Right renal pelvis (tissue), 4 donors: ENCODE measurements at places on chromosomes 5 and 9.
A peak's percentile ranks its signal among the peaks of the same experiment; 100 is the strongest.

DNA sequence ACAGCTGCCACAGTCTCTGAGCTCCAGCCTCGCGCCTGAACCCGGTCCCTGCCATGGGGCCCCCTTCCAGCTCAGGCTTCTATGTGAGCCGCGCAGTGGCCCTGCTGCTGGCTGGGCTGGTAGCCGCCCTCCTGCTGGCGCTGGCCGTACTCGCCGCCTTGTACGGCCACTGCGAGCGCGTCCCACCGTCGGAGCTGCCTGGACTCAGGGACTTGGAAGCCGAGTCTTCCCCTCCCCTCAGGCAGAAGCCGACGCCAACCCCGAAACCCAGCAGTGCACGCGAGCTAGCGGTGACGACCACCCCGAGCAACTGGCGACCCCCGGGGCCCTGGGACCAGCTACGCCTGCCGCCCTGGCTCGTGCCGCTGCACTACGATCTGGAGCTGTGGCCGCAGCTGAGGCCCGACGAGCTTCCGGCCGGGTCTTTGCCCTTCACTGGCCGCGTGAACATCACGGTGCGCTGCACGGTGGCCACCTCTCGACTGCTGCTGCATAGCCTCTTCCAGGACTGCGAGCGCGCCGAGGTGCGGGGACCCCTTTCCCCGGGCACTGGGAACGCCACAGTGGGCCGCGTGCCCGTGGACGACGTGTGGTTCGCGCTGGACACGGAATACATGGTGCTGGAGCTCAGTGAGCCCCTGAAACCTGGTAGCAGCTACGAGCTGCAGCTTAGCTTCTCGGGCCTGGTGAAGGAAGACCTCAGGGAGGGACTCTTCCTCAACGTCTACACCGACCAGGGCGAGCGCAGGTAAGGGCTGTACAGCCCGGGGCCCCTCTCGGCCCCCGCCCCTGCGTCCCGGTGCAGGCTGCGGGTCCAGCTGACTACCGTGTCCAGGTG lies 509 bp downstream of the LVRN start:
- DNase-seq = no peak

- DNase-seq = peak; percentile 27
These were observed 188.0 kb downstream of the XRCC4 start for GRCh38 chr5:83265318-83265717.

DNA sequence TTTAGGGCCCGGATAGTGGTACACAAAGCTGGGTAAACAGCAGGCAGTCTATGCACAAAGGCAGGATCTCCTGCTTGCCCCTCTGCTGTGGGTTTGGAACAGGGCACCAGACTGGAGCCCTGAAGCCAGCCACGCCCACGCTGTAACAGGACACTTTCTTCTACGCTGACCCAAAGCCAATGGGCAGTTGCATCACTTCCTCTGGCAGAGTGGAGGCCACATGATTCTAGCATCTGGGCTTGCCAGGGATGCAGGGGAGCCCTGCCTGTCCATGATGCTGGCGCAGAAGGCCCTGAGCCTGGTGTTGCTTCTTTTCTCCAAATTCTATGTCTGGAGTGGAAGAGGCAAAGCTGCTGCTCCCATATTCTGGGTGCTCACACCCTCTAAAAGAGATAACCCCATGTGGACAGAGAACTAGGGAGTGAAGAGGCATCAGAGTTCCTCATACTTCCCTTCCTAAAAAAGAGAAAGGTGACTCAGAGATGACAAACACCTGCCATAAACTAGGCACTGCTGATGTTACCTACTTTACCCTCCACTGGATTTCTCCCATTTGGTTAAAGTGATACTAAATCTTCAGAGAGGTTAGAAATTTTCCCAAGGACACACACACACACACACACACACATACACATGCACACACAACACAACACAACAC lies 260.3 kb upstream of the KLF4 start:
- DNase-seq = no peak

GRCh38 chr5:30194595-30194994 lies 998.9 kb upstream of the CDH6 start:
- no peak for DNase-seq

- DNase-seq = no peak
These were observed 372.1 kb downstream of the ARRDC3 start for GRCh38 chr5:91011029-91011428.

GRCh38 chr9:34773306-34773910 lies 63.5 kb upstream of the CCL21 start:
- DNase-seq = no peak

- DNase-seq = no peak
These were observed 94.8 kb upstream of the SEMA6A start for GRCh38 chr5:116669261-116670031.

DNA sequence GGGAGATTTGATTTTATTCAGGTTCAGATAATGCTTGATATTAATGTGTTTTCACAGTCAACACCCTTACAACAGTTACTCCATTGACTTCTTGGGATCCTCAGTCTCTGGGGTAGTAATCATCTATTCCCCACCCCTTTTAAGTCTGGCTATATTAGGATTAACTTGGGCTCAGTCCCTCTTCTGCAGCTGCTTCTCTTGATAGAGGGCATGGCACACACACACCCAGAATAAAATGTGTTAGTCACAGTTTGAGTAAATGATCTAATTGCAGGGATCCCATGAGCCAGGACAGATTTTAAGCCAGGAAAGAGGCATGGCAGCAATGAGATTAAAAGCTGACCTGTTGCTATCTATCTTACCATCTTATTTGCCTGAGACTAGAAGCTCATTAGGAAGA lies 53.7 kb upstream of the VLDLR start:
- DNase-seq = no peak

DNA sequence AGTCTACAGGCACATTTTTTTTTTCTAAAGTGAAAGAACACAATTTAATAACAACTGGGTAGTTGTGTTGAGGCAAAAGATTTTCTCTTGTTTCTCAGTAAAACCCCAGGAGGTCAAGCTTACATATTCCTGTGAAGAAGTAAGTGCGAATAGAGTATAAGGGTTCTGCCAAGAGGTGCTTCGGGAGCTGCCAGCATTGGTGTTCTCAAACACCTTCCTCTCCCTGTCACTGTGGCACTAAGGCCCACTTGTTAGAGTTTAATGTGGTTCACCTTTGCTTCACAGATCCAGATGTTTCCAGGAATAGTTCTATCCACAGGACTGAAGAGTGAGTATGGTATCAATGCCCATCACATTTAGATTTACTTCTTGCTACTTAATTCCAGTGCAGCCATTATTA lies 91.7 kb upstream of the C6 start:
- DNase-seq = no peak

- no peak for DNase-seq
These were observed 31.0 kb downstream of the PCDHGC5 start for GRCh38 chr5:141519605-141520565.

DNA sequence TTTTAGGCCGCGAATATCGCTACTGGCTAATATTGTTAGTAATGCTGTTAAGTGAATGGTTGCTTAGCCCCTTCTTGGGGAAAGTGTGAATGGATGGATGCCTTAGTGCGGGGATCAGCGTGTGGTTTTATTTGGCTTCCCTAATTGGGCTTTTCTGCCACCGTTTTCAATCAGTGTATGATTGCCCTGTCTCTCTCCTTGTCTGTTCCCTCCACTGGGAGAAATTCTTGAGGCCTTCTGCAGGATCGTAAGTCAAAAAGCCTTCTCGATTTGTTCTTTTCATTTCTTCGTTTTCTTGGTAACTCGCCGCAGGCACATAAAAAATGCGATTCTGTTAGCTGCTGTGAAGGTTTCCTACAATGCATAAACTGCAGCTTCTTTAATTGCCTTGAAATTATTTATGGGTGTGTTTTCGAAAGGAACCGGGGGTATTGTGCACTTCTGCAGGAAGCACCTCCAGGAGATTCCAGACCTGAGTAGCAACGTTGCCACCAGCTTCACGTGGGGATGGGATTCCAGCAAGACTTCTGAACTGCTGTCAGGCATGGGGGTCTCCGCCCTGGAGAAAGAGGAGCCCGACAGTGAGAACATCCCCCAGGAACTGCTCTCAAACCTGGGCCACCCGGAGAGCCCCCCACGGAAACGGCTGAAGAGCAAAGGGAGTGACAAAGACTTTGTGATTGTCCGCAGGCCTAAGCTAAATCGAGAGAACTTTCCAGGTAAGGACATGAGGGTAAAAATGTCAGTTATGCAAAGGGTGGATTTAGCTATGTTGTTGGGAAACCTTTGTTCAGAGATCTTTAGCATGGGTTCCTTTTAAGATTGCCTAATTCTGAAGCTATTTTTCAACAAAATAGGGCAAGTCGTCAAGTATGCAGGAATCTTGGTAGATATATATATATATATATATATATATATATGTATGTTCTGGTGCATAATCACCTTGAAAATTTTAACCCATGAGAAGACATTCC lies 700 bp downstream of the SKP2 start:
- no peak for DNase-seq

DNA sequence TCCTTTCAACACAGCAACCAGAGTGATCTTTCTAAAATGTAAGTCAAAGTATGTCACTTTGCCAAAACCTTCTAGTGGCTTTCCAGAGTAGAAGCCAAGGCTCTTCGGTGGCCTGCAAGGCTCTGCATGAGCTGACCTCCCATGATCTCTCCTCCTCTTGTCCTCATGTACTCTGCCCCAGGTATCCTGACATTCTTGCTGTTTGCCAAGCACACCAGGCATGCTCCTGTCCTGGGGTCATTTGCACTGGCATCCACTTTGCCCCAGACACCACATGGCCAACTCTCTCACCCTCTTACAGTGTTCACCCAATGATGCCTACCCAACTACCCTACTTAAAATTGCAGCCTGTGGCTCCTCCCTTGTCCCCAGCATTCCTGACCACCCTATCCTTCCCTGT lies 86.3 kb downstream of the ZNF618 start:
- no peak for DNase-seq

DNA sequence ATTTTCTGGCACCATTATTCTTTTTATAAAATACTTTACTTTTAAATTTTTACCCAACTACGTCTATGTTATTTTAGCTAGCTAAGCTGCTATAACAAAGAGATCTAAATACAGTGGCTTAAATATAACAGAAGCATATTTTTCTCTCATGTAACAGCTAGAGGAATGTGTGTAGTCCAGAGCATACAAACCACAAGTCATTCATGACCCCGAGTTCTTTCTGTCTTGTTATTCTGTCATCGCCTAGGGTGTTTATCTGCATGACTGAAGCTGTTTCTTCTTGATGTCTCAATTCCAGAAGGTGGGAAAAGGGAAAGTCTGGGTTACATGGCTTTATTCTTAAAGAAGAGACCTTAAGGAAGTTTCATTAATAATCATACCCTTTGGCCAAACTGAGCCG lies 136.9 kb upstream of the RFX3 start:
- DNase-seq = no peak
